ENCODE measurements at places on chromosomes 13 and 19. TPM values are rescaled to one million over a fixed set of nuclear protein-coding genes. Genes with fewer than 3 reads are reported as not detected.

Gene ZNF628
- total RNA-seq, result 1.9 TPM

Gene HSPB6
- 49.6 TPM for total RNA-seq

Gene A1BG
- total RNA-seq, result 16.0 TPM

Gene ERICH4
- not detected for total RNA-seq

Gene KCNC3
- not detected for total RNA-seq

Gene SKA3
- total RNA-seq, result 9.7 TPM

Gene LILRA6
- not detected for total RNA-seq

Gene C5AR1
- 0.66 TPM for total RNA-seq

Gene DEDD2
- total RNA-seq, result 29.7 TPM

Gene PSG7
- not detected for total RNA-seq

Gene IGFL1
- not detected for total RNA-seq

Gene TMPRSS9
- total RNA-seq, result not detected

Gene SIGLEC14
- total RNA-seq, result not detected

Gene MEF2B
- not detected for total RNA-seq

Gene TNFRSF19
- 11.9 TPM for total RNA-seq

Gene RNF225
- total RNA-seq, result not detected

Gene CABP5
- not detected for total RNA-seq

Gene S1PR5
- total RNA-seq, result 0.12 TPM

Gene POLD1
- total RNA-seq, result 31.4 TPM

Gene ZNF578
- total RNA-seq, result 3.5 TPM

Gene ICAM5
- total RNA-seq, result 1.8 TPM

Gene ZNF799
- 2.4 TPM for total RNA-seq

All from uterine smooth muscle cell (primary cell).